ENCODE measurements at places on chromosomes 5 and 9. TPM values are rescaled to one million over a fixed set of nuclear protein-coding genes. Genes with fewer than 3 reads are reported as not detected.

The CSNK1G3 gene
- 34.5 TPM for polyA plus RNA-seq

The CHSY3 gene
- polyA plus RNA-seq, result 2.8 TPM

The RMI1 gene
- 21.3 TPM for polyA plus RNA-seq

The SHISAL2B gene
- not detected for polyA plus RNA-seq

The ITGA2 gene
- polyA plus RNA-seq, result 23.9 TPM

GRCh38 chr5:67021521-67021920 lies 175.1 kb downstream of the CD180 start:
- DNase-seq, result no peak

- DNase-seq, result peak; percentile 44
These were observed 246.5 kb downstream of the PTPRD start for GRCh38 chr9:10366171-10366779.

- DNase-seq, result no peak
These were observed 58.3 kb downstream of the RANBP6 start for GRCh38 chr9:5957166-5957565.

DNA sequence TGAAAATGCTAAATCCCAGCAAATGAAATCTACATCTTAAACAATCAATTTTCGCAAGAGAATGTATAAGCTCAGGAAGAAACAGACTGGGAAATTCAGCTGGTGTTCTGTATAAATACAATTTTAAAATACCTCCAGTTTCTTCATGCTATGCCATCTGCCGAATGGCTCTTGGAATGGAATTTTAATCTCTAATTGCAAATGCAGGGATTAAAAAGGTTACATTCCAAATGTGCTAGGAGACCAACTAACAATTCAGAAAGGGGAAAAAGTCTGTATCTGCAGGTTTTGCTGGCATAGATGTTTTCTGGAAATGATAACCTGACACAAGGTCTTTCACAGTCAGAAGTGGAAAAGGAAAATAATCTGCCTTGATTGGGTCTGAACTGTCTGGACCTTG lies 379.7 kb downstream of the MAT2B start:
- no peak for DNase-seq

DNA sequence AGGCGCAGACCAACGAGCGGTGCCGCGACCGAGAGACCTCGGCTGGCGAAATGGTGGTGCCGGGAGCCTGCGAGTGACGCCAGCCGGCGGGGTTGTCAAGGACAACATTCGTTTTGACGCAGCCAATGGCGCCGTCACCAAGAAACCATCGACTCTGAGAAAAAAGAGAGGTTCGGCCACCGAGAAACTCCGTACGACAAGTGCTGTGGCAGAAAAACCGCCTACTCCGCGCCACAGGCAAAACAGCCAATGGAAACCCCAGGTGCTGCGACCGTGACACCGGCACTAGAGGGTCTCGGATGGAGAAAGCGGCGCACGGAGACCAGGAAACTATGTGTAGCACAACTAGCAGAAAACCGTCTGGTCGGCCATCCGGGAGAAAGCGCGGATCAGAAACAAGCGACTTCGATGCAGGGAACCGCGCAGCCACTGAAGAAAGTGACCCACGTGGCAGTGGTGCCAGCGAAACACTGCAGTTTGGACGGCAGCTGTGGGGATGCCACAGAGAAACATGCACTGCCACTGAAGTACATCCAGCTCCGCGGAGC lies 88.8 kb downstream of the ANXA2R start:
- no peak for DNase-seq

GRCh38 chr5:72468606-72469005 lies 38.6 kb downstream of the ZNF366 start:
- no peak for DNase-seq

DNA sequence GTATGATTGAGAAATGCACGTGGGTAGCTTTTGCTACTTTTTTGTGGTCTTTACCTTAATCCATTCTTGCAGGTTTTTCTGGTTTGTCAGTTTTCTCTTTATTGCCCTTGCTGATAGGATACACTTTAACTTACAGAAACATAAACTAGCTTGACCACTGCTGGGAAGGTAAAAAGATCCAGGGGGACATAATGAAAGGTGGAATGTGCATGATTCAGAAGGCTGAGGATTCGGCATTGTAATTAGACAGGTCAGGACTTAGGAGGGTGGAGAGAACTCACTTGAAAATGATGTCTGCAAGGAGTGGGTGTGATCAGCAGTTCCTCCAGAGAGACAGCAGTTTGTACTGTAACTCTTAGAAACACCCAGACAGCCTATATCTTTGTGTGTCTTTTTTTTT lies 19.8 kb upstream of the TXNDC8 start:
- peak; percentile 27 for DNase-seq

DNA sequence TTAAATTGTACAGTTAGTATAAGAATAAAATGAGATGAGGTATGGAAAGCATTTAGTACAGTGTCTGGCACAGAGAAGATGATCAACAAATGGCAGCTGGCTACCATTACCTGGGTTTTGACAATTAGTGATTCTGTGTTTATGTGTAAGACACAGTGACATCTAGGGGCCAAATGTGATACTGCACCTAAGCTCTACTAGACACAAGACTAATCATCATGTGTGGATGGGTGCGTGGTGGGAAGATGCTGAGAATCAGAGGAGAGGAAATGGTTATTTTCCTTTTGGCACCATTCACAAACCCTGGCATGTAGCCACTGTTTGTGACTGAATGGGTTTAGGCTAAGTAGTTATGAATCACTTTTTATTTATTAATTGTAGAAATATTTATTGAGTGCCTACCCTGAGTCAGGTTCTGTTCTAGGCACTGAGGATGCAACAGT lies 109.8 kb upstream of the TBC1D2 start:
- DNase-seq, result no peak

- no peak for DNase-seq
These were observed 357.7 kb downstream of the SEMA5A start for GRCh38 chr5:9188131-9188530.

GRCh38 chr5:32207355-32207634 lies 33.2 kb upstream of the GOLPH3 start:
- DNase-seq, result no peak

DNA sequence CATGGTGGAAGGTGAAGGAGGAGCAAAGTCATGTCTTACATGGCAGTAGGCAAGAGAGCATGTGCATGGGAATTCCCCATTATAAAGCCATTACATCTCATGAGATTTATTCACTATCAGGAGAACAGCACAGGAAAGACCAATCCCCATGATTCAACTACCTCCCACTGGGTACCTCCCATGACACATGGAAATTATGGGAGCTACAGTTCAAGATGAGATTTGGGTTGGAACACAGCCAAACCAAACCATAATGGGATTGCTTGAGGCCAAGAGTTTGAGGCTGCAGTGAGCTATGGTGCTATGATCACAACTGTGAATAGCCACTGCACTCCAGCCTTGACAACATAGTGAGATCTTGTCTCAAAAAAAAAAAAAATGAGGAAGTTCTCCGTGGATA lies 581.8 kb downstream of the TAF11L14 start:
- no peak for DNase-seq

- no peak for DNase-seq
These were observed 128.0 kb downstream of the RFX3 start for GRCh38 chr9:3397766-3398165.

- DNase-seq, result no peak
These were observed 29.7 kb downstream of the SLC36A1 start for GRCh38 chr5:151477101-151477500.

- no peak for DNase-seq
These were observed 512.1 kb upstream of the MEF2C start for GRCh38 chr5:89395111-89395510.

DNA sequence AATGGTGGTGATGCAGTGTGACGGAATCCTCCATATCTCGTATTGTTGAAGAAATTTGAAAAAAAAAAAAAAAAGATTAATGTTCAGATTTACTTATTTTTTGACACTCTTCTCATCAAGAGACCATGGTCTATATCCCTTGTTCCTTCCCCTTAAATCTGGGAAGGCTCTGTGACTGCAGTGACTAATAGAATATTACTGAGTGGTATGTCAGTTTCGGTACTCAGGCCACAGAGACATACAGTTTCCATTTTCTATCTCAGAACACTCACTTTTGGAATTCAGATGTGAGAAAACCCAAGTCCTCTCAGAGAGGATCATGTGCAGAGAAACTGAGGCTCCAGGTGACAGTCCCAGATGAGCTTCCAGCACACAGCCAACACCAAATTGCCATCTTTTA lies 1193.5 kb downstream of the DTWD2 start:
- no peak for DNase-seq

DNA sequence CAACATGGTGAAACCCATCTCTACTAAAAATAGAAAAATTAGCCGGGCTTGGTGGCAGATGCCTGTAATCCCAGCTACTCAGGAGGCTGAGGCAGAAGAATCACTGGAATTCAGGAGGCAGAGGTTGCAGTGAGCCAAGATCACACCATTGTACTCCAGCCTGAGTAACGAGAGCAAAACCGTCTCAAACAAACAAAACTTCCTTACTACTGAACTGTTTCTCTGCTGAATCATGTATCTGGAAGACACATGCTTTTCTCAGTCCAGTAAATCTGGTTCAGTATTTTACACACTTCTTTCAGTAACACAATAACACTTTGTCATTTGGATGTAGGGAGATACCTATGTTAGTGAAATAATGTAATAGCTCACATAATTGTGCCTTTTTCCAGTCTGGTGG lies 7.9 kb downstream of the TRMT10B start:
- DNase-seq, result no peak

- no peak for DNase-seq
These were observed 35.7 kb downstream of the ELL2 start for GRCh38 chr5:95925939-95926338.

DNA sequence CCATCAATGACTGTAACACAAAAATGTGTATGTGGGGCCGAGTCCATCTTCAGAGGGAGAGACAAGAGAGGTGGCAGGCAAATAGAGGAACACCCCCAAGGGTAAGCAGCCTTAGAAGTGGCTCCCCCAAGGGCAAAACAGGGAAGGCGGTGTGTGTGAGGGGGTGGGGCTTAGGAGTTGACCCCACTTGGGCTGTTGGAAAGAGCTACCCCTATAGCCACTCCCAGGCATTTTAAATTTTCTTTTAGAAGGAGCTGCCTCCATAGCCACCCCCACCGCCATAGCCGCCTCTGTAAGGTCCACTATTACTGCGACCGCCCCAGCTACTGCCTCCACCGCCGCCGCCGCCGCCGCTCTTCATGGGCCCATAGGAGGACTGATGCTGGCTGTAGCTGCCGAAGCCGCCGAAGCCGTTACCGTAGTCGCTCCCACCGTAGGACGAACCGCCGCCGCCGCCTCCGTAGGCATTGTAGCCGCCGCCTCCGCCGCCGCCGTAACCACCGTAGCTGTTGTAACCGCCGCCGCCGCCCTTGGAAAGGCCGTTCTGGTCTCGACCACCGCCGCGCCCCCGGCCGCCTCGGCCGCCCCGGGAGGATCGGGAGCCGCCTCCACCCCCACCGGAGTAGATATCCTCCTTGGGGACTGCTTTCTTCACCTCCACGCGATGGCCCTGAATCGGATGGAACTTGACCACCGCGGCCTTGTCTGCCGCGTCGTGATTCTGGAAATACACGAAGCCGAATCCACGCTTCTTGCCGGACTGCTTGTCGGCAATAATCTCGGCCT lies 1.1 kb downstream of the HNRNPA0 start:
- DNase-seq, result no peak

GRCh38 chr5:104071887-104072286 lies 509.3 kb upstream of the NUDT12 start:
- DNase-seq, result no peak

GRCh38 chr5:75617736-75618352 lies 6.6 kb downstream of the ANKDD1B start:
- DNase-seq, result no peak

Measured in renal pelvis (tissue), 12 donors.